Peyer's patch (tissue), 4 donors: ENCODE measurements at places on chromosomes 4 and X.

DNA sequence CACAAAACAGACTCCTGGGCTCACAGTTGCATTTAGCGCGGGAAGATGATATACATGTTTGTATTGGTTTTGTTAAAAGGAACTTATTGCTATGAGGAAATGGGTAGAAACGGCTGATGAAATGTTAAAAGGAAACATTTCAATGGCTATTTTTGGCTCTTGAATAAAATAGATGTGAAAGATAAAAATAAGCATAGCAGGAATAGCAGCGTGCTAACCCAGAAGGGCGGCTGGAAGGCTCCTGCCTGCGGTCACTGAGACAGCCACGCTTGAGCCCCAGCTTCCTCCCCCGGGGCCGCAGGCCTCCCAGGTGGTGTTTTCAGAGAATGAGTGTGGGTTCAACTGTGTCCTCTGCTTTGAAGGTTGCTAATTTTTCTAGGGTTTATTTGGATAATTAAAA lies 35.0 kb upstream of the CLCN4 start:
- DNase-seq: peak; percentile 80

GRCh38 chrX:40380655-40381488 lies 199.9 kb upstream of the ATP6AP2 start:
- DNase-seq: no peak

- DNase-seq: peak; percentile 26
Observed at GRCh38 chrX:39439906-39440798, 638.9 kb downstream of the MID1IP1 start.

GRCh38 chrX:137426695-137427425 lies 139.1 kb upstream of the ZIC3 start:
- no peak for DNase-seq

GRCh38 chrX:23559975-23560374 lies 107.3 kb upstream of the PRDX4 start:
- no peak for DNase-seq

DNA sequence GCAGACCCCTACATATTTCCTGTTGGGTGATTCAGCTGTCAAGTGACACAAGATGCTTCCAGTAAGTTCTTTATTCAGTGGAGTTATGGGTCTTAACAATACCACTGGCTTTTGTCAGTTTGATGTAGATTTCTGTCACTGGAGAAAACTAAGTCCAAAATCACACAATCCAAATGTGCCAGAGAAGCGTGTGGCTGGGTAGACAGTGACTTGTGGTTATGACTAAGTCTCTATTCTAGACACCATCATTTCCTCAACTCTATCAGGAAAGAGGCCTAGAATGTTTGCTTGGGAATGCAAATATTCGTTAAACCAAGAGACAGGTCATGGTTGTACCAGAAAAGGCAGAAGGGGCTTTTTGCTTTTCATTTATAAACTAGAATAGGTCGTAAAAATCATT lies 54.4 kb upstream of the HS3ST1 start:
- no peak for DNase-seq

DNA sequence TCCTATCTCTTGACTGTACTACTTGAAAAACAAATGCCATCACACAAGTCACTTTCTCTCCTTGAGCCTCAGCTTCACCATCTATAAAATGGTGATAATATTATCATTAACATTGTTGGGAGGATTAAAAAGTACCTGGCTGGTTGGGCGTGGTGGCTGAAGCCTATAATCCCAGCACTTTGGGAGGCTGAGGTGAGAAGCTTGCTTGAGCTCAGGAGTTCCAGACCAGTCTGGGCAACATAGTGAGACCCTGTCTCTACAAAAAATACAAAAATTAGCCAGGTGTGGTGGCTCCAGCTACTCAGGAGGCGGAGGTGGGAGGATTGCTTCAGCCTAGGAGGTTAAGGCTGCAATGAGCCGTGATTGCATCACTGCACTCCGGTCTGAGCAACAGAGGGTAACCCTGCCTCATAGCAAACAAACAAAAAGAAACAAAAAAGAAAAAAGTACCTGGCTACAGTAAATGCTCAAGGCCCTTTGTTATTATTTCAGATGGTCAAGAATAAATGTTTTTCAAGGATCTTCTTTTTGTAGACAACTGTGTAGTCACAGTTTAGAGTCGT lies 120.3 kb downstream of the CHRNA9 start:
- no peak for DNase-seq

DNA sequence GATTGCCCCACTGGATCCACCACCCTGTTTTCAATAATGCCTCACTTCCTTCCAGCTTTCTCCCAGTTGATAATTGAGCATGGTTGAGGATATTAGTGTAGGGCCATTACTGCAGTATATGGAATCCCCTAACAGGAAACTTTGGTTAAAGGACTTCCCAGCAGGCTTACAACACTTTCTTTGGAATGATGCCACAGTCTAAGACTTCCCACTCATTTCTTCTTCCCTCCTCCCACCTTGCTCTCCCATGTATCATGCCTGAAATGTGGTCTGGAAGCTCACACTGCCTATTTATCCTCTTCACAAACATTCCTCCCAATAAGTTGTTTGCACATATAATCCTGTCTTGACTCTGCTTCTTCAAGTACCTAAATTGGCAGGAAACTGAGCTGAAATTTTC lies 863.3 kb downstream of the CENPC start:
- DNase-seq: no peak

GRCh38 chr4:16122784-16123183 lies 39.0 kb upstream of the PROM1 start:
- DNase-seq: no peak

DNA sequence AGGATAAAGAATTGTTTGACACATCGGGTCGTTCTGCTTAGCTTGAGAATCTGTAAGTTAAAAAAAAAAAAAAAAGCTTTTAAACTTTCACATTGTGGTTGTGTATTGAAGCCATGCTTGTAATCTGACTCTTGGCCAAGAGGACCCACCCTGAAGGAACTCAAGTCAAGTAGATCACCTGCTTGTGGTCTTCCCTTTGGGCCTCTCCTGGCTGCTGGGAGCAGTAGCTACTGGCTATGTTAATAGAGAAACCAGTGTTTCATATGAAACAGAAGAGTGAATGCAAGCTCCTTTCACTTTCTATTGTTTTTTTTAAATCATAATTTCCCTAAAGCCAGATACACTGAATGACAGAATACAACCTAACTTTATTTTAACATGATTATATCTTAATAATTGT lies 402.4 kb upstream of the NDST4 start:
- no peak for DNase-seq
